ENCODE measurements at places on chromosomes 6 and 20.

- DNase-seq = no peak
- H3K4me1 ChIP-seq = no peaks in the 10 kb centered on the region
- no peaks in the 10 kb centered on the region for H3K36me3 ChIP-seq
Observed at GRCh38 chr20:9200620-9201019, 131.7 kb downstream of the PLCB4 start.

- no peak overlapping the region for H3K4me3 ChIP-seq
- H3K36me3 ChIP-seq = peaks cover 92% of the 10 kb centered on the region
- no peak overlapping the region for H3K27ac ChIP-seq
- no peak for DNase-seq
- no peaks in the 10 kb centered on the region for H3K27me3 ChIP-seq
- H3K4me1 ChIP-seq = no peaks in the 10 kb centered on the region
Observed at GRCh38 chr6:138909511-138909910, 78.5 kb downstream of the REPS1 start.

DNA sequence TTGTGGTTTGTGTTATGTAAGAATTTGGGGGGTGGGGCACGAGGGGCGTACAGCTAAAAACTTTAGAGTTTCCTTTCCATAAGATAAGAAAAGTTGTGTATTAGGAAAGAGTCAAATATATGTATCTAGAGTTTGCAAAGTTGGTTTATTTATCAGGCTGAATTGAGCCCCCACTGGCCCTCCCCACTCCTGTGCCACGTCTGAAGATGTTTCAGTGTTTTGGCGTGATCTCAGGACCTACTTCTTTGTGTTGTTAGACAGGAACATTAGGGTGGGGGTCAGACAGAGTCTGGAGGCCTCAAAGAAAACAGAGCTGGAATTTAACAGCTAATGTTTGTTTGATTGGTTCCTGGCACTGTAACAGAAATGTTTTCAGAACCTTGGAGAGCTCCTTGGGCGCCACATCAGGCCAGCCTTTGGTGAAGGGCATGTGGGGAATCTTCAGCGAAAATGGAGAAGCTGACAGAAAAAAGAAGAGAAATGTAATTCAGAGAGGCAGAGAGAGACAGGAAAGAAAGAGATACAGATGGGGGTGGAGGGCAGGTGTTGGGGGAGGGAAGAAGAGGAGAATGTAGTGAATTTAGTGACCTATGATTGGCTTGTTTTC is 674 bp downstream of the NRSN1 start:
- peaks cover 7% of the 10 kb centered on the region for H3K4me1 ChIP-seq
- H3K27me3 ChIP-seq = peaks cover 14% of the 10 kb centered on the region
- H3K27ac ChIP-seq = no peak overlapping the region

DNA sequence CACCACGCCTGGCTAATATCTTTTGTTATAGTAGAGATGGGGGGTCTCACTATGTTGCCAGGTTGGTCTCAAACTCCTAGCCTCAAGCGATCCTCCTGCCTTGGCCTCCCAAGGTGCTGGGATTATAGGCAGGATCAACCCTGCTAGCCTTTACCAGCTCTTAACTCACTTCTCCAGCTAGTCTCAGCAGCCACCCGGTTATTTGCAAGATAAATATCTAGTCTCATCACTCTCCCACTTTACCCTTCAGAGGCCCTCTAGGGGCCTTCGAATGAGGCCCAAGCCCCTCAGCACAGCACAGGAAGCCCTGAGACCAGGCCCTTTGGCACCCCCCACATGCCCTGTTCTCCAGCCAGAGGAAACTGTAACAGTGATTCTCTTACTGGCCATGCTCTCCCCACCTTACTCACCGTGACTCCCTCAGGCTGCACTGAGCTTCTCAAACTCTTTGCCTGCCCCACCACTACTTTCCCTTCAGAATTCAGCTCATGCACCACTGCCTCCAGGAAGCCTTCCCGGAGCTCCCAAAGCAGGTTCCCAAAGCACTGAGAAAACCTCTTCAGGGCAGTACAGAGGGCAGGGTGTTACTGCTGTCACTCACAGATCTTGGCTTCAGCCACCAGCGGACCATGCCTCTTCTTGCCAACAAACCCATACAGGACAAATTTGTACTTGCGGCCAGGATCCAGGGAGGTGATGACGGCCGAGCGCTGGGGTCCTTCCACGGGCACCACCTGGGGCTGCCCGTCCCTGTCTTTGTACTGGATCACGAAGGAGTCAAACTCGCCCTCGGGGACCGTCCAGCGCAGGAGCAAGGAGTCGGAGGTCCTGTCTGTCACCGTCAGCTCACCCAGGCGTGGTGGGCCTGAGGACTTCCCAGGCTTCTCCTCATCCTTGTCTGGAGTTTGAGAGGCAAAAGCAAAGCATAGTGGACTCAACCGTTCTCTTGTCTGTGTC is 25.0 kb downstream of the TNXB start:
- H3K27me3 ChIP-seq = no peaks in the 10 kb centered on the region
- peaks cover 51% of the 10 kb centered on the region for H3K4me1 ChIP-seq
- DNase-seq = peak; percentile 59
- H3K4me3 ChIP-seq = no peak overlapping the region
- H3K27ac ChIP-seq = peak overlapping the region; percentile 78

Data from suprapubic skin (tissue), 4 donors.